ENCODE measurements at places on chromosomes 13 and 19. TPM values are rescaled to one million over a fixed set of nuclear protein-coding genes. Genes with fewer than 3 reads are reported as not detected.

DNA sequence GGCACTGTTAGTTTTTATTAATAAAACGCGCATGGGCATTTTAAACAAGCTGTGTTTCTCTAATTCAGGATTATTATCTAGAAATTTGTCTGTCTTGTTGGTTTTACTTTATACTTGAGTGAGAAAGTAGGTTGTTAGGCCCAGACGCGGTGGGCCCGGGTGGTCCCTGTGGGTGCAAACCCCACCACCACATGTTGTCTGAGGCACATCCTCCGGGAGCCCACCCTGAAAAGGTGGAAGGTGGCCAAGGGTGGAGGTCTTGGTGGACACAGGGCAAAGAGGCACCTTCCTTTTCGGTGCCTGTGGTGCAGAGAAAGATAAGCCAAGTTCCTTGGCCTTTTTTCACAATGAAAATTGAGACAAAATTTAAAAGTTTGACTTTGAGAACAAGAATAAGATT, 16.6 kb downstream of the ATP4B start:
- H3K4me3 ChIP-seq = no peak overlapping the region
- no peak for DNase-seq
- H3K4me1 ChIP-seq = no peaks in the 10 kb centered on the region
- H3K27ac ChIP-seq = no peak overlapping the region

- H3K27ac ChIP-seq = no peak overlapping the region
- H3K4me3 ChIP-seq = no peak overlapping the region
- no peaks in the 10 kb centered on the region for H3K27me3 ChIP-seq
- no peaks in the 10 kb centered on the region for H3K36me3 ChIP-seq
- no peak for DNase-seq
- H3K4me1 ChIP-seq = no peaks in the 10 kb centered on the region
These were observed 98.2 kb downstream of the RBM26 start for GRCh38 chr13:79307866-79308298.

- no peak for DNase-seq
- no peak overlapping the region for H3K27ac ChIP-seq
- H3K4me1 ChIP-seq = no peaks in the 10 kb centered on the region
- no peak overlapping the region for H3K4me3 ChIP-seq
These were observed 67.3 kb upstream of the SPRY2 start for GRCh38 chr13:80408270-80408669.

DNA sequence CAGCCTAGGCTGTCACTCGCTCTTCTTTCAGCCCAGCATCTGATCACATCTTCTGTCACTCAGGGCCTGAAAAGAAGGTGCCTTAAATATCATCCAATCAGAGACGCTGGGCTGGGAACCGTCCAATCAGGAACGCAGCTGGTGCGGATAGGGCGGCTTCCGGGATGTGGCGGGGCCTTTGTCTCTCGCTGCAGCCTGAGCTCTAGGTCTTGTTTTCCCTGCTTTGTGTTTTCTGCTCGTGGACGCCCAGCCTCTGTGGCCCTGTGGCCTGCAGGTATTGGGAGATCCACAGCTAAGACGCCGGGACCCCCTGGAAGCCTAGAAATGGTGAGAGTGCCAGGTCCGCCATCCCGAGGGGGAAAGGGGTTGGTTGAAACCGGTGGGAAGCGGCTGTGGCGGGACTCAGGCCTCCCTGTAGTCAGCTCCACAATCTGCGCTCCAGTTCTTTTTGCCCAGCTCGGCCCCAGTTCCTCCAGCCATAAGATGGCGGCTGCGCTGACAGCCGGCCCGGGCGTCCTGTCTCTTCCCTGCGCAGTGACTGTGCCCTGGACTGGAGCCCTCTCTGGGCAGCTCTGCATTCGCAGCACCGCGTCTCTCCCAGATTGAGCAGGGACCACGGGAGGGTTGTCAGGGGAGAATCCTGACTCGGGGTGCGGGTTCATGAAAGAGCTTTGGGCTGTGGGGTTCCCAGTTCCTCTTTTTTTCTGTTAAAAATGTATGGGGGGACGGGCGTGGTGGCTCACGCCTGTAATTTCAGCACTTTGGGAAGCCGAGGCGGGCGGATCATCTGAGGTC, at the start of gene ZNF85:
TSS of gene ZNF85 (plus strand) at position 175 of the 795 bp plus-strand sequence. CDS start at position 325, 150 bp downstream.
- H3K27ac ChIP-seq = no peak within 1 kb of the TSS
- DNase-seq = peak; percentile 52
- no peaks in the 10 kb centered on the region for H3K4me1 ChIP-seq
- H3K36me3 ChIP-seq = peaks cover 8% of the 10 kb centered on the region
- peak within 1 kb of the TSS; percentile 67 for H3K4me3 ChIP-seq

DNA sequence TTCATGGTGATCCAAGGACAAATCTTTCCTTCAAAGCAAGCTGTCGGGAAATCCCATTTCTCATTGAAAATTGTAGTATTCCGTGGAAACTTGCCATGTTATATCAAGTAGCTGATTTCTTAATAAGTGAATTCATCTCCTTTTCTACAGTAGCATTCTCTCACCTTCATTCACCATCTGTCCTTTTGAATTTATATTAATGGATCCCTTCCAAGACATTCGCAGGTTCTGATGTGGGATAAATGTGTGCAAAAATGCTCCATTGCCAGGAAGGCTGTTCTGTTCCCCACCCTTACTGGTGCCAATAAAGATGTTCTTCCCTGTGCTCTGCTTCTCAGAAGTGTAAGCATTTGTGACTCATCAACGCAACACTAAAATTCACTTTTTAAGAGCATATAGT, 36.2 kb downstream of the AMER2 start:
- no peak overlapping the region for H3K27ac ChIP-seq
- DNase-seq = no peak
- no peaks in the 10 kb centered on the region for H3K4me1 ChIP-seq
- peaks cover 50% of the 10 kb centered on the region for H3K27me3 ChIP-seq
- H3K4me3 ChIP-seq = no peak overlapping the region
- H3K36me3 ChIP-seq = no peaks in the 10 kb centered on the region

SHC2 gene
- total RNA-seq = 8.4 TPM

GRCh38 chr19:45496349-45496953, 396 bp downstream of the RTN2 start:
- peaks cover 18% of the 10 kb centered on the region for H3K4me1 ChIP-seq
- peaks cover 16% of the 10 kb centered on the region for H3K36me3 ChIP-seq
- no peak overlapping the region for H3K27ac ChIP-seq
- peak overlapping the region; percentile 74 for H3K4me3 ChIP-seq
- DNase-seq = peak; percentile 57

COX7A1 gene
- total RNA-seq = not detected

- H3K4me3 ChIP-seq = no peak overlapping the region
- H3K27me3 ChIP-seq = no peaks in the 10 kb centered on the region
- no peak for DNase-seq
- peak overlapping the region; percentile 7 for H3K27ac ChIP-seq
- peaks cover 72% of the 10 kb centered on the region for H3K4me1 ChIP-seq
These were observed 8.1 kb downstream of the PAK4 start for GRCh38 chr19:39133431-39134270.

- no peak overlapping the region for H3K4me3 ChIP-seq
- H3K27ac ChIP-seq = no peak overlapping the region
- no peaks in the 10 kb centered on the region for H3K36me3 ChIP-seq
- no peaks in the 10 kb centered on the region for H3K4me1 ChIP-seq
- no peak for DNase-seq
- H3K27me3 ChIP-seq = peaks cover 12% of the 10 kb centered on the region
These were observed 376.9 kb downstream of the FGF9 start for GRCh38 chr13:22047785-22048104.

PRR22 gene
- total RNA-seq = 6.3 TPM

MCEMP1 gene
- total RNA-seq = not detected

DNA sequence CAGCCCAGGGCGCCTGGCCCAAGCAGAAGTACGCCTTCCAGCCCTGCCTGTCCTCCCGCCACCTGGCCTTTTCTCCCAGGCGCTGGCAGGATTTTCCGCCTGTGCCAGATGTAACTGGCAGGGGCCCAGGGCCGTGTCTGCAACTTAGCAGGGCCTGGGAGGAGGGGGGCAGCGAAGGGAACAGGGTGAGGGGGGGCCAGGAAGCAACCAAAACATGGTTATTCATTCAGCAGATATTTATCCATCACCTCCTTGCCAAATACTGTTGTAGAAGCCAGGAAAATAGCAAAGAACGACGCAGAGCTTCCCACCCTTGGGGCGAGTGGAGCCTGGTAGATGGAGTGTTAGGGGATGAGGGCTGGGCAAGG, 5.6 kb downstream of the TLE6 start:
- DNase-seq = no peak
- no peaks in the 10 kb centered on the region for H3K4me1 ChIP-seq
- peaks cover 14% of the 10 kb centered on the region for H3K27me3 ChIP-seq
- H3K36me3 ChIP-seq = no peaks in the 10 kb centered on the region
- H3K27ac ChIP-seq = no peak overlapping the region
- H3K4me3 ChIP-seq = no peak overlapping the region

DNA sequence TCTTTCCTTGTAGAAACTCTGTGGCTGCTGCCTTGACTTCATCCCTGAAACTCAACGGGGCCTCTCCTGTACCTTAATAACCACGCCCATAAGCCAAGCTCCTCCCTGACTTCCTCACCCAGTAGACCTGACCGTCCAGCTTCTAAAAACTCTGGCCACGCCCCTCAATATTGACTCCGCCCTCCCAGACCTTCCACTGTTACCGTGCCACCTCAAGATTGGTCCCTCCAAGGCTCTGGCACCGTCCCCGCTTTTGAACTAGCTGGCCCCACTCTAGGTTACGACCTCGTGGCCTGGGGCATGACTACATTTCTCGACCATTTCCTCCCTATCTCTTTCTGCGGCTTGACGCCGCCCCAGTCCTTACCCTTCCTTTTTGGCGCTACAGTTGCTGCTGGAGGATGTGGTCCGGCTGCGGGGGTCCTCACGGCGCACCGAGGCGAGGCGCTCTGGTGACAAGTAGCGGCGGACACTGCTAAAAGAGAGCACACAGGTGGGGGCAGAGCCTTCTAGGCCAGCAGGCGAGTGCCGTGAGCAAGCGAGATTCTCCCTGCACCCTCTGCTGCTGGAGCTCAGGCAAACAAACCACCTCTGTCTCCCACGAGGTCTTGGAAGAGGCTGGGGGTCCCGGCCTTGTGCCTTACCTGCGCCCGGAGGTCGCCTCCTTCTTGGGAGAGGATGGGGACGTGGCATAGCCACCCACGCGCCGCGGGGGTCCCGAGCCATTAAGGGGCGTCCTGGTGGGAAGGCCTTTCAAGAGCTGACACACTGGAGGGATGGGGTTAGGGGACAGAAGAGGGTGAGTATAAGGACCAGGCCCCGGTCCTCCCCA, 2.3 kb upstream of the EML2 start:
- H3K27ac ChIP-seq = peak overlapping the region; percentile 89
- H3K27me3 ChIP-seq = peaks cover 15% of the 10 kb centered on the region
- H3K4me3 ChIP-seq = peak overlapping the region; percentile 63
- peak; percentile 98 for DNase-seq

DNA sequence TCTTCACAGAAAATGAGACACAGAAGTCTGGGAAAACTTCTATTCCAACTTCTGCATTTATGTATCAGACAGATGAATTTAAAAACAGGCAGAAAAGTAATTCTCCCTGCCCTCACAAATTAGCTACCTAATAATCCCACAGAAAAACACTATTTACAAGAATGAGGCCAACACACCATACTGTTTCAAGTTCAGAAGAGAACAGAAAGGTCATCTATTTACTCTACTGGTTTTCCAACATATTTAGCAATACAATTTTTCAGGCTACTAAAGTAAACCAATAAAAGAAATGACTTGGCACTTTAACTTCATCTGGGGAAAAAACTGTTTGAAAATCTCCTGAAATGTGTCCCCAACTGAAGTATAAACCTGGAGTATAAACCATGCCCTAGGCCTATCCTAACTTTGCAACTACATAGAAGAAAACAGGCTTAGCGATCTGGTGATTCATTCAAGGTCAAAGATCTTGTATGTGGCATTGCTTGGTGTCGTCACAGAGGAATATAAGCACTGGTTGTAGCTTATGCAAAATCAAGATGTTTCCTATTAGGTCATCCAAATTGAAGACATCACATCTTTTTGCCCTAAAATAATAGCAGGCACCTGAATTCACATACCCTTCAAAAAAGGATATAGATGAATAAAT, 20.1 kb upstream of the EBPL start:
- no peak overlapping the region for H3K4me3 ChIP-seq
- no peaks in the 10 kb centered on the region for H3K4me1 ChIP-seq
- H3K36me3 ChIP-seq = no peaks in the 10 kb centered on the region
- DNase-seq = no peak

GRCh38 chr19:2579678-2580280, 103.9 kb downstream of the GADD45B start:
- peaks cover 11% of the 10 kb centered on the region for H3K27me3 ChIP-seq
- DNase-seq = no peak
- H3K36me3 ChIP-seq = peaks cover 10% of the 10 kb centered on the region
- H3K27ac ChIP-seq = peak overlapping the region; percentile 23
- H3K4me1 ChIP-seq = peaks cover 22% of the 10 kb centered on the region
- peak overlapping the region; percentile 60 for H3K4me3 ChIP-seq

POU4F1 gene
- 1.0 TPM for total RNA-seq

PSG4 gene
- total RNA-seq = 11.9 TPM

- DNase-seq = no peak
- H3K4me3 ChIP-seq = no peak overlapping the region
- H3K36me3 ChIP-seq = no peaks in the 10 kb centered on the region
- no peaks in the 10 kb centered on the region for H3K4me1 ChIP-seq
These were observed 66.3 kb downstream of the IRS2 start for GRCh38 chr13:109719962-109720646.

- no peak for DNase-seq
- H3K27me3 ChIP-seq = no peaks in the 10 kb centered on the region
- no peaks in the 10 kb centered on the region for H3K36me3 ChIP-seq
- no peaks in the 10 kb centered on the region for H3K4me1 ChIP-seq
These were observed 29.3 kb upstream of the GRTP1 start for GRCh38 chr13:113393226-113393562.

SULT2A1 gene
- not detected for total RNA-seq

DNA sequence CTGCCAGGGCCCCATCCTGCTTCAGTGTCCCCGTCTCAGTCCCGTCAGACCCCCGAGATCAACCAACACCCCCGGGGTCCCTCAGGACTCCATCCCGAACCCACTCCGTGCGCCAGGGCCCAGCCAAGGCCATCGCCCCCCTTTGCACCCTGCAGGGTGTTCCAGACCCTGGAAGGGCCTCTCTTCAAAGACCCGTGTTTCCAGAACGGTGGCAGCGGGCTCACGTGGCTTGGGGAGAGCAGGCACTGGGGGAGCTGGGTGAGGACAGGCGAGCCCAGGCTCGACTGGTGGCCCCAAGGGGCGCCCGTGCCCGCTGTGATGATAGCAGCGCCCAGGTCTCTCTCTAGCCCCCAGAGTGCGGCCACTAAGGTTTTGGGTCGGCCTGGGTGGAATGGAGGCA, 1.4 kb downstream of the KASH5 start:
- H3K27me3 ChIP-seq = peaks cover 59% of the 10 kb centered on the region
- no peak overlapping the region for H3K4me3 ChIP-seq
- no peak overlapping the region for H3K27ac ChIP-seq
- no peak for DNase-seq
- H3K4me1 ChIP-seq = peaks cover 9% of the 10 kb centered on the region
- H3K36me3 ChIP-seq = no peaks in the 10 kb centered on the region

DNA sequence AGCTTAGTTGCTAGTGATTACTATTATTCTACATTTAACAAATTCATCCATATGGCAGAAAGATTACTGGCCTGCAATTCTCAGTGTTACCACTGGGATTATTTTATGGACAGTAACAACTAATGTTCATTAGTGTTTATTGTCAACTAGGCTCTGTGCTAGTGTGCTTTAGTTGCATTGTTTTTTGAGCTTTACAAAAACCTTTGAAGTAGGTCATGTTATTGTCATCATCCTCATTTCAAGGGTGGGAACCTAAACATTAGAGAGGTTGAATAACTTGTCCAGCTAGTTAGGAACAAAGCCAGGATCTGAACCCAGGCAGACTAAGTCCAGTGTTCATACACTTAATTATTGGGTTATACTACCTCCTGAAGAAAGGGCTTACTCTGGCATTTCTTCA, 27.8 kb upstream of the TDRD3 start:
- DNase-seq = no peak
- peaks cover under 1% of the 10 kb centered on the region for H3K27me3 ChIP-seq
- no peaks in the 10 kb centered on the region for H3K4me1 ChIP-seq
- no peak overlapping the region for H3K4me3 ChIP-seq

Measured in Calu3 (cell line).